NB4 (cell line): ENCODE measurements at places on chromosomes 5 and 9.

DNA sequence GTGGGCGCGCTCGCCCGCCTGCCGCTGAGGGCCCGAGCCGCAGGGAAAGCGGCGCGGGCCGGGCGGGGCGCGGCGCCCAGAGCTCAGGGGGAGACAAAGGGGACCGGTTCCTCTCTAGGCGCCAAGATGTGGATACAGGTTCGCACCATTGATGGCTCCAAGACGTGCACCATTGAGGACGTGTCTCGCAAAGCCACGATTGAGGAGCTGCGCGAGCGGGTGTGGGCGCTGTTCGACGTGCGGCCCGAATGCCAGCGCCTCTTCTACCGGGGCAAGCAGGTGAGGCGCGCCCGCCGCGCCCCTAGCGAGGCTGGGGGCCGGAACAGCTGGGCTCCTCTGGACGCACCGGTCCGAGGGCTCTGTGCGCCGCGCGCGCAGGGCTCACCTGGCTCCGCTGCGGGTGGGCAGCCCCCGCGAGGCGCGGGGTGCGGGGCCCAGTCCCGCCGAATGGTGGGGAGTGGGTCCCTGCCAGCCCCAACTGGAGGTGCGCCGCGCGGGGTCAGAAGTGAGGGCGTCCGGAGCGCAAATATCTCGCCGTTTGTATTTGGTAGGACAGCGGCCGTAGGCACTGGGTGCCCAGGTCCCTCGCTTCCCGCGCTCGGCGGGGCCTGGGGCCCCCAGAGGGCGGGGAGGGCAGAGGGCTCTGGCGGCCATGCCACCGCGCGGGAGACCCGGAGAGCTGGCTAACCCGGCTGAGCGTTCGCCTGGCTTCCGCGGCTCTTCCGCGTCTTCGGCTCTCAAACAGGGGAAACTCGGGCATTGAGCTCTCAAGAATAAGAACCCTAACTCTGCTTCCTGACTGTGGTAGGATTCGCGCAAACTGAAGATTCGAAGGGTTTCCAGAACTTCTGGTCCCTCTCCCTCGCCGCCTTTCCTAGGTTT is 607 bp downstream of the UHRF2 start:
- peak; percentile 70 for DNase-seq

DNA sequence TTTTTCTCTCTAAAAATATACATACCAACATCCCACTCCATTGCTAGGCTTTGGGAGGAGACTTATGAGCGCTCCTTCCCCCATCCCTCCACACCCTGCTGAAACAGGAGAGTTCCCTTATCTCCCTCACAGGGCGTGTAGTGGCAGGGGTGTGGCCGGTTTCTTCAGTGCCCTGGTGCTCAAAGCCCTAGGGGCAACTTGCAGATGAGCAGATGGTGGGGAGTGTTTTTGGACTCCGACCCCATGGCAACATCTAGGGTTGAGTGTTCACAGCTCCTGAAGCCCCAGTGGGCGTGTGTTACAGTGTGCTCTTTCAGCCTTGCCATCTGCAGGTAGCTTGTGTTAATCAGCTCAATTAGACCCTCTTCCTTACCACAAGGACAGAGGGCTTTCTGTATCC is 409.5 kb downstream of the MAT2B start:
- peak; percentile 83 for DNase-seq

DNA sequence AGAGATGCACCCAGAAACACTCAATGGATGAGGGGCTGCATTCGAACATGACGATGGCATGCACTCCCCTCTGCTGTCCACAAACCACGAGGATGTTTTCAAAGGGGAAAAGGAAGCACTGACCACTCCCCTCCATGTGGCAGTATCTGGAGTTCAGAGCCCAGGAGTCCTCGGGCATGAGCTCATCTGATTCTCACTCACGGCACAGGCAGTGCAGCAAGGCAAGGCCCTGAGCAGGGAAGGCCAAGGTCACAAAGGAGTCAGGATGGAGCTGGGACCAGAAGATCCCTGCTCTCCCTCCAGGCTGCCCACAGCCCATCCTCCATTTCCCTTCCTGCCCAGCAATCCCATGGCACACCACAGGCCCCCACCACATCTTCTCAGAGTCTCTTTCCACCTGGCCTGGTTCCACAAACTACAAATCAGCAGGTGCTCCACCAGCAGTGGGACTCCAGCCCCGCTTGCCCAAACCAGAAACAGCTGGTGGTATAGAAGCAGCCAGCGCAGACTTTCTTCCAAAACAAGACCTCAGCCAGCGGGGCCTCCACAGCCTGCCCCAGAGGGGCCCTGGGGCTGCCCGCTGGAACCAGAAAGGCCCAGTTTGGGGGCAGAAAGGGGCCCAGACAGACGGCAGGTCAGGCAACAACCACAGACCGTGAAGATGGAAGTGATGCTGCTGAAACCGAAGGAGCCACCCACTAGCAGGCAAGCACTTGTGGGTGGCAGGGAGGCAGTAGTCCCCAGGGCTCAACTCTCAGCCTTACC is 12.2 kb downstream of the TNIP1 start:
- DNase-seq: no peak

GRCh38 chr9:91131433-91131839 is 230.3 kb downstream of the AUH start:
- DNase-seq: peak; percentile 91

- DNase-seq: no peak
These were observed 126.4 kb upstream of the CXCL14 start for GRCh38 chr5:135705141-135705631.

GRCh38 chr5:6750951-6751685 is 37.9 kb downstream of the TENT4A start:
- no peak for DNase-seq

- no peak for DNase-seq
These were observed 167.7 kb upstream of the RPS23 start for GRCh38 chr5:82445726-82446335.

GRCh38 chr5:79105868-79106267 is 5.7 kb upstream of the BHMT start:
- DNase-seq: no peak

- no peak for DNase-seq
These were observed 45.6 kb downstream of the USP20 start for GRCh38 chr9:129880654-129881546.

- DNase-seq: no peak
These were observed 54.1 kb downstream of the SLC1A3 start for GRCh38 chr5:36660397-36661049.

- DNase-seq: peak; percentile 51
These were observed 52.2 kb downstream of the SLC36A1 start for GRCh38 chr5:151499501-151500035.

GRCh38 chr9:99050292-99050911 is 54.5 kb upstream of the TGFBR1 start:
- DNase-seq: no peak

GRCh38 chr9:101350285-101350684 is 34.5 kb downstream of the BAAT start:
- DNase-seq: no peak

GRCh38 chr9:108776920-108777639 is 78.7 kb downstream of the ACTL7B start:
- DNase-seq: peak; percentile 35

GRCh38 chr9:91295357-91295756 is 66.4 kb downstream of the AUH start:
- DNase-seq: no peak
